ENCODE measurements at places on chromosomes 16 and 17.
A peak's percentile ranks its signal among the peaks of the same experiment; 100 is the strongest.

DNA sequence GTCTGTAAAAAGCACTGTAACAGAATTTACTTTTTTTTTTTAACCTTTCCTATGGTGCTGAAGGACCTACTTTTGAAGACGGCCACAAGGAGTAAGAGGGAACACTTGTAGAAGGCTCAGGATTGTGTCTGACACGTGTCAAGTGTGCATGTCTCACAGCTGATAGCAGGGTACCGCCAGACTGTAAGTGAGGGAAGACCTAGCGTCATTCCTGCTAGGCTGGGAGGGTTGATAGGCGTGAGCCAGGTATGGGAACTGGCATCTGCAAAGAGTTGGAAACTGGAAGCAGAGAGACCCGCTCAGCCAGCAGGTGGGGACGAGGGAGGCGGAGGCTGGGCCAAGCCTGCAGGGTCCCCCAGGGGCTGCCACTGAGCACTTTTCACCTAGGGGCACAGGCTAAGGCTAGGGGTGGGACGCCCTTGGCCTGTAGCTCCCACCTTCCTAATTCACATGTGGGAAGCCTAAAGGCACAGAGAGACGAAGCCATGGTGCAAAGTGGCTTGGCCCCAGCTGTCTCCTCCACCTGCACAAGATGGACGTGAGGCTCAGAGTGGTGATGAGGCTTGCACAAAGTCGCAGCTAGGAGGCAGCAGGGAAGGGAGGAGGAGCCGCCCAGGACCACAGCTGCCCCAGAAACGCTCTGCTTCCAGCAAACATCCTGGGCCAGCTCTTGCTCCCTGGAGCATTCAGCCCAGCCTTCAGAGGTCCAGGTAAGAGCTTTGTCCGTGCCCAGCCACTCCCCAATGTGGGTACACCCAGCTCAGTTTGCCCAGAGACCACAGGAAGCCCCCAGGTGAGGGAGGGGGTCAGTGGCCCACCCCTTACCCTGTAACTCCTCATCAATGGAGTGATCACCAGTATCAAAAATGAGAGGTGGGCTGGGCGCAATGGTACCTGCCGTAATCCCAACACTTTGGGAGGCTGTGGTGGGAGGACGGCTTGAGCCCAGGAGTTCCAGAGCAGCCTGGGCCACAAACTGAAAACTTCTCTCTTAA lies 18.9 kb downstream of the VASN start:
- DNase-seq = no peak

- no peak for DNase-seq
These were observed 1.3 kb downstream of the FOXC2 start for GRCh38 chr16:86567701-86568581.

DNA sequence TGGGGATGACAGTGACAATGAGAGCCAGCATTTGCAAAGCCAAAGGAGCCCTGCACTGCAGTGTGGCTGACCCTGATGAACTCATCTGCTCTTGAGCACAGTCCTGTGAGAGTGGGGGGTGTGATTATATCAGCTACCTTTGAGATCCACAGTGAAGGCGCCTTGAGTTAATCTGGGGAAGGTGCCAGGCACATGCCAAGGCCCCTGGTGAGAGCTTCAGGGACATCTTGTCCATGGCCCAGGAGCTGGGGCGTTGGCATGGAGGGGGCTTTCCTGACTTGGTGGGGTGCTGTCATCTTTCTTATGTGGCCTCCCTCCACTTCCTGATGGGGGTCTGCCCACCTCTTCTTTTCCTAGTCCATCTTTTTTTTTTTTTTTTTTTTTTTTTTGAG lies 86.5 kb downstream of the SNX29 start:
- no peak for DNase-seq

GRCh38 chr17:74031316-74032090 lies 172.0 kb upstream of the RPL38 start:
- no peak for DNase-seq

DNA sequence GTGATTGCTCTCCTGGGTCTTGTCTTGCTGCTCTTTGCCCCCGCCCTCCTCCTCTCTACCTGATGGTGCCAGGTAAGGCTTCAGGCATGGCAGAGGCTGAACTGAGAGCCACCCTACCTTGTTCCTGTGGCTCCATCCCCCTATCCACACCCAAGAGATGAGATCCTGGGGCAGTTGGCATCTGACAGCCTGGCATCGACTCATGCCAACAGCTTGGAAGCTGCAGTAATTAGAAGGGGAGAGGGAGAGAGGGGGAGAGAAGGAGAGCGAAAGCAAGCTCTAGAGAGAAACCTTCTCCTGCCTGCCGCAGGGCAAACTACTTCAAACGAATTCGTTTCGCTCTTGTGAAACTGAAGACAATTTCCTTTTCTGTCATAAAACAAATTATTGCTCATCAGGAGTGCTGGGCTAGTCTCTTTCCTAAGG lies 13.8 kb upstream of the SP6 start:
- DNase-seq = no peak

DNA sequence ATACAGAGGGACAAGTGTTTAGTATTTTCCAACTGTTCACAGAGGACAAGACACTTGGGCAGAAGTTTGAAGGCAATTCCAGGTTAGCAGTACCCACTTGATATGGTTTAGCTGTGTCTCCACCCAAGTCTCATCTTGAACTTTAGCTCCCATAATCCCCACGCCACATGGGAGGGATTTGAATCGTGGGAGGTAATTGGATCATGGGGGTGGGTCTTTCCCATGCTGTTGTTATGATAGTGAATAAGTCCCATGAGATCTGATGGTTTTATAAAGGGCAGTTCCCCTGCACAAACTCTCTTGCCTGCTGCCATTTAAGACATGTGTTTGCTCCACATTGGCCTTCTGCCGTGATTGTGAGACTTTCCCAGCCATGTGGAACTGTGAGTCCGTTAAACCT lies 668.9 kb downstream of the MAF start:
- no peak for DNase-seq

GRCh38 chr17:50967795-50968194 lies 101.6 kb upstream of the TOB1 start:
- DNase-seq = no peak

DNA sequence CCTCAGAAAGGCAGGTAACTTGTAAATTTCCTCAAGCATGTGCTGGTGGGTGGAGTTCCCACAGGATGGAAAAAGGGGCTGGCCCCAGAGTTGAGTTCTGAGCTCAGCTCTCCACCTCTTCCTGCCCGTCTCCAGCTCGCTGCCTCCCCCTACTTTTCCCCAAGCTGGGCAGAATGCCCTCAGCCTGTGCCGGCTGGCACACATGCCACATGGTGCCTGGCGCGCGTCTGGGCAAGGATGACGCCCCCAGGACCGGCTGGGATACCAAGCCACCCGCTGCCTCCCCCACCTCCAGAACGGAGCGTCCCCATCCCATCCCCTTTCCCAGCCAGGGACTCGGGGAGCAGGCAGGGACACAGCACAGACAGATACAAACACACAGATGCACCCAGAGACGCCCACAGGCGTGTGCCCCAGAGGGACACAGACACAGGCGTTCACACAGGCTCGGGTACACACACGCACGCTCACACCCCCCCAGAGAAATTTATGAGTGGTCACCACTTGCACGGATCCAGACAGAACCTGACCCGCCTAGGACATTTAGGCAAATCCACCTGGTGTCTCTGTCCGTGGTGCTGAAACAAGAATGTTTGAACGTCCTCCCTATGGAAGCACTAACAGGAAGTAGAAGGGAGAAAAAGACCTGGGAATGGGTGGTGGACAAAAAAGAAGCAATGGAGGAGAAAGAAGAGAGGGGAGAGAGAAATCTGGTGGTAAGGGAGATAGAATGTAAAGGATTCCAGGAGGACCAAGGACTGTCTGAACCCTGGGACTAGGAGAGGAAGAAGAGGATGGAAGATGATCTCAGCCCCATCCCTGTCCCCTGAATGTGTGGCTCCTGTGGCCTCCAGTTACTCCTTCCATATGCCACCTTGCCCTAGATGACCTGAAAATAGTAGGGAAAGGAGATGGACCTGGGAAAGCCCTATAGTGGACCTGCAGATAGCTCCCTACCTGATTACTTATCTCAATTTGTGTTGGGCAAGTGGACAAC lies 15.5 kb downstream of the NEUROD2 start:
- DNase-seq = no peak

- no peak for DNase-seq
These were observed 199.5 kb downstream of the WWOX start for GRCh38 chr16:78298986-78299385.

DNA sequence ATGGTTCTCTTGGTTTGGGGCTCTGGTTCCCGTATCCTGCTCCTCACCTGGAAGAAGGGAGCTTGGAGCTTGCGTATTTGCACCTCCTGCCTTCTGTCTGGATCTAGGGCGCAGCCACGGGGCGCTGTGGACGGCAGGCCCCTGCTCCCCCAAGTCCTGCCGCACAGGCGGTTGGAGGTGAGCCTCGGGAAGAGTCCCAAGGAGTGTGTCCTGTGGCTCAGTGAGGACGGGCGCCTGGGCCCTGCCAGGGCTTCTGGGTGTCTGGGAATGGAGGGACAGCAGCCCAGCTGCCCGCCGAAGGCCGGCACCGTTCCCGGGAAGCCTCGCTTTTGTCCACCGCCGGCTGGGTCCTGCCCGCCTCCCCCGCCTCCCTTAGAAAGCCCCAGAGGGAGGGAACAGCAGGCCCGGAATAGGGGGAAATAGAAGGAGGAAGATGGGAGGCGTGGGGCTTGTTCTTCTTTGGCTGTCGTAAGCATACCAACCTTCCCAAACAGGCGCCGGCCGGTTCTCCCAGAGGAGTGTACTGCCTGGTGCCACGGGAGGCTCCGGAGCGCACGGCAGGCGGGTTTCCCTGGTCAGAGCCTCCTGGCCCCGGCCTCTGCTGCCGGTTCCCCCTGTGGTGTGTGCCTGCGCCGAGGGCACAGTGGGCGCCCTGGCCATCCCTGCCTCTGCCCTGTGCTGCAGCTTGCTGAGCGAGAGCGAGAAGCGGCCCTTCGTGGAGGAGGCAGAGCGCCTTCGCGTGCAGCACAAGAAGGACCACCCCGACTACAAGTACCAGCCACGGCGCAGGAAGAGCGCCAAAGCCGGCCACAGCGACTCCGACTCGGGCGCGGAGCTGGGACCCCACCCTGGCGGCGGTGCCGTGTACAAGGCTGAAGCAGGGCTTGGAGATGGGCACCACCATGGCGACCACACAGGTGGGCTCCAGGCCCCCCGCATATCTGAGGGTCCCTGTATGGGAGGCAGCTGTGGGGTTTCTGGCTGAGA lies 1.8 kb downstream of the SOX8 start:
- no peak for DNase-seq

- no peak for DNase-seq
These were observed 12.0 kb downstream of the UNC13D start for GRCh38 chr17:75832164-75832651.

DNA sequence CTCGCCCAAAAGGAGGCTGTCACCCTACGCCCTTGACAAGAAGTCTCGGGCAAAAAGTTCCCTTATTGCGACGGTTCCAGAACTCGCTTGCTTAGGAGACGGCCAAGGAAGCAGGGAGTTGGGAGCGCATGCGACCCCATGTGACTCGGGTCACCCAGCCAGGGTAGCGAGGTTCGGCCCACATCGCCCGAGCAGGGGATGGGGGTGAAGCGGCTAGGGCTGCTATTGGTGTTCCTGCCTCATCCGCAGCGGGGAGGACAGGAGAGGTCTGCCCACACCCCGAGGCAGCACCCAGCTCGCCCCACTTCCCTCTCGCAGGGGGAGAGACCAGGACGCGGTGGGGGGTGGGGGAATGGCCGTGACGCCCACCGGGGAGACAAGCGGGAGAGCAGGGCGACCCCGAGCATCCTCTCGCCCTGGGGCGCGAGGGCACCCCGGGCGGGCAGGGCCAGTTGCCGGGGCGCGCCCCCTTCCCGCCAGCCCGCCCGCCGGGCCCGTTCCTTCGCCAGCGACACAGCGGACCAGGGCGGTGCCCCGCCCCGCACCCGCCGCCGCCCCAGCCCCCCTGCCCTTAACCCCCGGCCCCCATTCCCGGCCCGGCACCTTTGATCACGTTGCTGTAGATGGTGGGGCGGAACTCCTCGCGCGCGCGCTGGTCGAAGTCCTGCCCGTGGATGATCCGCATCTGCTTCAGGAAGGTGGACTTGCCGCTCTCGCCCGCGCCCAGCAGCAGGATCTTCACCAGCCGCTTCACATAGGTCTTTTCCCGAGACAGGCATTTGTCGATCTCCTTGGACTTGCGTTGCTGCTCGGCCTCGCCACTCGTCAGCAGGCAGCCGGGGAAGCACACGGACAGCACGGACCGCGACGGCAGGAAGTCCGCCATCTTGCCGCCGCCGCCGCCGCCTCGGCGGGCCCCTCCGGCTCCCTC lies 567 bp downstream of the GNA13 start:
- peak; percentile 52 for DNase-seq

DNA sequence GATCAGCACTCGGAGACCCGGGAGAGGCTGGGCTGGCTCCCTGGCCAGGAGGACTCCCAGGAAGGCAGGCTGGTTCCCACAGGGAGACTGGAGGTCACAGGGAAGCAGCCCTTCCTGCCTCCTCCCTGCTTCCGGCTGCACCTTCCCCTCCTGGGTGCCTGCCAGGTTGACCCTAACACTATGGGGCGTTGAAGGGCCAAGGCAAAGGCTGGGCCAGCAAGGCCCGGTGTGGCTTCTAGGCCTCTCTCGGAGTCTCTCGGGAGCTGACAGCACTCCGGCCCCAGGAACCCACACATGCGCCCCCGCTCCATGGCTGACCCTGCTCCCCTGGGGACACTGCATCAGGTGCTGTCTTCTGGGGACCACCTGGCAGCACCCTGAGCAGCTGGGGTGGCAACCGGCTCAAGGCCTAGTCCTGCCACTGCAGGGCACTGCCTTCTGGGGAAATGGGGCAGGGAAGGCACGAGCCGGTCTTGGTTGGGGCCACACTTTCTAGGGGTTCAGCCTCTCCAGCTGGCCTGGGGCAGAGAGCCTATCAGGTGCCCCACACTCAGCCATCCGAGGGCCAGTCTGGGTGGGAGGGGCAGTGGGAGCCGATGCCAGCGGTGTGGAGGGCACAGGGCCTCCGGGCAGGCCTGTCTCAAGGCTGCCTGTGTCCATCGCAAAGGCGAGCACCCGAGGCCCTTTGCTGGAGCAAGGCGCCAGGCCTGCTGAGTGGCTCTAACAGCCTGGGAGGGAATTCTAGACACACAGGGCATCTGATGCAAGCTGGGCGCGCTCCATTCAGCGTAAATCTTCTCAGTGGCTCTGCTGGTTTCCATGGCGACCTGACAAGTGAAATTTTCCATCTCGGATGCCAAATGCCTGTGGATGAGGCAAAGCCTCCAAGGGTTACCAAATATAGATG lies 5.6 kb upstream of the MTSS2 start:
- DNase-seq = no peak

DNA sequence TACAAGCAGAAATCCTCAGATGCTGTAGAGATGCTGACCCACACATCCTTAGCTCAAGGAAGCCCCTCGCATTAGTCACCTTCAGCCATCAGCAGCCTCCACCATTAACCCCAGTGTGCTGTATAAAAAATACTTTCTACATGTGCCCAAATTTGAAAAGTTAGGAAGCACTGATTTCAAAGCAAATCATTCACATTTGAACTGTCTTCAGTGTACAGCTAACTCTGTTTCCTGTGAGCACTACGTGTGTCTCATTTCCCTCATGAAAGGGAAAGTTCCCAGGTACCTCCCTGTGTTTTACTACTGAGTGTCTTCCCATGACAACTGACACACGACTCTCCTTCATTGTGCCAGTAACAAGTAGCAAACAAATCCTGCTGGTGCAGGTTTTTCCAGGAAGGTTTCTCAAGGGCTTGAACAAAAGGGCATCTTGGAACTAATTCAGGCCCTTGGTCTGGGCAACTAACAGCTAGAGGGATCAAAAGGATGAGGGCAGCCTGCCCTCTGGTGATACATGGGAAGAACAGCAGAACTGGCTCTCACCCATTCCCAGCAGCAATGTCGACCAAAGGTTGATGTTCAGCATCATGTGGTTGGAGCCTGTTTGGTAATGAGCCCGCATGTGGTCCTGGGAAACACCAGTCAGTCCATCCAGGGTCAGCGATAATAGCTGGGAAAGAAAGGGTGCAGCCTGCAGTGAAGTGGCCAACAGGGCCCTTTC lies 4.0 kb downstream of the SLC35B1 start:
- no peak for DNase-seq

- DNase-seq = no peak
These were observed 52.9 kb upstream of the SEC14L1 start for GRCh38 chr17:77087650-77088454.

Measured in germinal center (tissue), 1 donor.